ENCODE measurements at places on chromosomes 11 and 22. TPM values are rescaled to one million over a fixed set of nuclear protein-coding genes. Genes with fewer than 3 reads are reported as not detected.

MMP13 gene
- not detected for total RNA-seq

CCDC73 gene
- under 0.01 TPM for total RNA-seq

SNX32 gene
- 1.9 TPM for total RNA-seq

NAALADL1 gene
- total RNA-seq = 4.6 TPM
